Activated T-helper 9 cell treated with anti-CD3 and anti-CD28 coated beads, Interleukin-2, amount 50 U/mL, for 16 hours (primary cell): ENCODE measurements at places on chromosomes 16 and 17.

DNA sequence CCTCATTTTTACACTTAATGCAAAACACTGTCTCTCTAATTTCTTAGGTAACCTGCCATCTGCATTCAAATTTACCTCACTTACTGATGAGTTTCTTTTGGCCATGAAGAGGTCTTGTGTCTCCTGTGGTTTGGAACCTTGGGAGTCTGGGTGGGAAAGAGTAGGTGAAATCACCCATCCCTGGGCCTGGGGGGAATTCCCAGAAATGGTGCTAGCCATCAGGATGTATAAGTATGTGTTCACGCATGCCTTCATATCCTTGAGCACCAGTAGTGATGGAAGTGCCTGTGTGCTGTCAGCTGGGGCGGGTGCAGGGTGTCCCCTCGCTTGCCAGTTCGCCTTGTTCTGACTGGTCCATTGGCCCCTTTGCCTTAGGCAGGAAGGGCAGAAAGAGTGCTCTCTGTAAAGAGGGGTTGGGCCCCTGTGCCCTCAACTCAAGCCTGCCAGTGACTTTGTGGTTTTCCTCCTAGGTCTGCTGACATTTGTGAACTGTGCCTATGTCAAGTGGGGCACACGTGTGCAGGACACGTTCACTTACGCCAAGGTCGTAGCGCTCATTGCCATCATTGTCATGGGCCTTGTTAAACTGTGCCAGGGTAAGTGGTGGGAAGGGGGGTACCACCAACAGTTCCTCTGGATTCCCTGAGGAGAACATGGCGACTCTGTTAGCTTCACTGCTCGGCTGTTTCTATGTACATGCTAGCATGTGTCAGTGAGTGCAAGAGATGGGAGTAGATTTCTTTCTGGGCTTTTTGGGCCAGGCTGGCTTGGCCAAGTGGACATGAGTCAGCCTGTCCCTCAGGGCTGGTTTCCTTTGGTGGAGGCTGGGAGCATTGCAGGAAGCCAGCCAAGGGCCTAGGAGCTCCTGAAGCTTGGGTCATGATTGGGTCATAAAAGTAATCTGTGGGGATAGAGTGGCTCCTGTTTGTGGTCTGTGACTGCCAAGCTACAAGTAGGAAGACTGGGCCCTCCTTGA is 23.2 kb downstream of the SLC7A6OS start:
- DNase-seq: no peak

DNA sequence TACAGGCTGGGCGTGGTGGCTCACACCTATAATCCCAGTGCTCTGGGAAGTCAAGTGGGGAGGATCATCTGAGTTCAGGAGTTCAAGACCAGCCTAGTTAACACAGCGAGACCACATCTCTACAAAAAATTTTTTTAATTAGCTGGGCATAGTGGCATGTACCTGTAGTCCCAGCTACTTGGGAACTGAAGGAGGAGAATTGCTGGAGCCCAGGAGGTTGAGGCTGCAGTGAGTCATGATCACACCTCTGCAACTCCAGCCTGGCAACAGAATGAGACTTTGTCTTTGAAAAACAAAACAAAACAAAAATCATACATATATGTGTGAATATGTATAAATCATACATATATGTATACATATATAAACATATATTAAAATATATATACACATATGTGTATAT is 54.1 kb upstream of the MARCHF10 start:
- no peak for DNase-seq

DNA sequence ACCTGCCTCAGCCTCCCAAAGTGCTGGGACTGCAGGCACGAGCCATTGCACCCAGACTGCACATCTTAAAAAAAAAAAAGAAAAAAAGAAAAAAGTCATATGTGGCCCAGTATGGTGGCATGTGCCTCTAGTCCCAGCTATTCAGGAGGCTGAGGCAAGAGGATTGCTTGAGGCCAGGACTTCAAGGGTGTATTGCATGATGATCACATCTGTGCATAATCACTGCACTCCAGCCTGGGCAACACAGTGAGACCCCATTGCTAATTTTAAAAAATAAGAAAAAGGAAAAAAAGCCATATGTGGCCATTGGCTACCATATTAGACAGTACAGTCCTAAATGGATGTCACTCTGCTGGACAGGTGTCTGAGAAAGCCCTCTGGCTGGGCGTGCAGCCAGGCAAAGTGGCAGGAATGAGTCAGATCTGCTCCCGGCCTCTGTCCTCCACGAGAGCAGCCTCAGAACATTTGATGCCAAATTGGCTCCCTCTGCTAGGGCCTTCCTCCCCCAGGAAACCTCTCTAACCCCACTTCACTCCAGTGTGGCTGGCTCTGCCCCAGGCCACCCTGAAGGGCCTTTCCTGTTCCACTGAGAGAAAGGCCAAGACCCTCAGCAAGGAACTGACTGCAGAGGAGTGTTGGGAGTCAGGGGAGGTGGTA is 14.7 kb downstream of the CA7 start:
- DNase-seq: no peak

DNA sequence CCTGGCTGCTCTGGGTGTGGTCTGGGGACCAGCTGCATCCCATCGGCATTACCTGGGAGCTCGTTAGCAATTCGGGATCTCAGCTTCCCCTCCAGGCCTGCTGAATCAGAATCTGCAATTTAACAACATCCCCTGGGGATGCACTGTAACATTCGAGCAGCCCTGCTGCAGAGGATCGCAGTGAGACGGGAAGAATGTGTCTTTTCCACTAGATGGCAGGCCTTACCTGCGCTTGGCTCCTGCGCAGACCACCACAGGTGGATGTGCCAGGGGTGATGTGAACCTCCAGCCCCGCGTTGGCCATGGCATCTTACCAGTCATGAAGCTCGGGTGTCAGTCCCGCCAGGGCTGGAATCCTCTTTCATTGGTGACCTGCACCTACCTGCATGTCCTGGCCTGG is 209.9 kb downstream of the PRKCB start:
- no peak for DNase-seq

- DNase-seq: no peak
Measured at GRCh38 chr16:57110937-57111336, 18.6 kb downstream of the CPNE2 start.

DNA sequence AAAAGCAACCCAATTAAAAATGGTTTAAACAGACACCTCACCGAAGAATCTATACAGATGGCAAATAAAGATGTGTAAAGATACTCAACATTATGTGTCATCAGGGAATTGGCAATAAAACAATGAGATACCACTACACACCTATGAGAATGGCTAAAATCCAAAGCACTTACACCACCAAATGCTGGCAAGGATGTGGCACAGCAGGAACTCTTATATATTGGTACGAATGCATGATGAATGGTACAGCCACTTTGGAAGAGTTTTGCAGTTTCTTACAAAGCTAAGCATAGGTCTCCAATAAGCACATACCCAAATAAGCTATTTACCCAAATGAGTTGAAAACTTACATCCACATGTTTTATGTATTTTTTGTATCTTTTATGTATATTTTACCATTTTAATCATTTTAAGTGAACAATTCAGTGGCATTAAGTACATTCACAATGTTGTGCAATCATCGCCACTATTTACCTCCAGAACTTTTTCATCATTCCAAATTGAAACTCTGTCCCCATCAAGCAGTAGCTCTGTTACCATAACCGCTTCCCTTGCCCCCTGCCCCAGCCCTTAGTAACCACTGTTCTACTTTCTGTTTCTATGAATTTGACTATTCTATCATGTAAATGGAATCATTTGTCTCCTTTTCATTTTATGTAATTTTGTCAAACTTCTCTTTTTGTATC is 6.7 kb upstream of the ALDH3A2 start:
- DNase-seq: no peak

DNA sequence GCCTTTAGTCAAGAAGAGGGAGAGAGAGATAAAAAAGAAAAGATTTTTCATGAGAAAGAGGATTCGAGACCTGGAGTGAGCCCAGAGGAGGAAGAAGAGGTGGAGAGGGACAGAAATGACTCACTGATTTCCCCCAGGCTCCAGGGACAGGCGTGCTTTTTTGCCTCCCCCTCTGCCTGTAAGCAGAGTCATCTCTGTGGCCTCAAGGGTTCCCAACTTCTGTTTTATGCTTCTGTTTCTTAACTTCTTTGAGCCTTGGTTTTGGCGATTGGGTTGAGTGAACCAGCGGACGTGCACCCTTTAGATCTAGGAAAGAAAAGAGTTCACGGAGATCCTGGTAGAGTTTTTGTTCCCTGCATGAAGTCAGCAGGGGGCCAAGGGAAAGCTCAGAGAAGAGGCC is 147.9 kb upstream of the NOL11 start:
- DNase-seq: no peak

GRCh38 chr17:54956791-54957190 is 11.7 kb downstream of the COX11 start:
- no peak for DNase-seq

- DNase-seq: no peak
Measured at GRCh38 chr17:57084361-57084801, 665 bp upstream of the AKAP1 start.

DNA sequence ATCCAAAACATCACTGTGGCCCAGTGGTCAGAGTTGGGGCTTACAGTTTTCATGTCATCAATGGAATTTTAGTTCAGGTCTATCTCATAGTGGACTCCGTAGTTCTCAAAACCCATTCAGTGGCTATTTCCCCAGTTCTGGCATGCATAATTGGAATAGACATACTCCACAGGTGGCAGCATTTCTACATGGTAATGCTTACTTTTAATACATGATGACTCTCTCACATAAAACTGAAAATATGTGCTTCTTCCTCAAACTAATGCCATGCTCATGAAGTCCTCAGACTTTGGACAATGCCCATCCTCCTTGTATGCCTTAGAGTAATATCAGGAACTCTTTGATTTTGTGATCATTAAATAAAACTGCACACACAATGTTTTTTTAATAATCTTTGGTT is 857.4 kb upstream of the GOT2 start:
- DNase-seq: no peak

DNA sequence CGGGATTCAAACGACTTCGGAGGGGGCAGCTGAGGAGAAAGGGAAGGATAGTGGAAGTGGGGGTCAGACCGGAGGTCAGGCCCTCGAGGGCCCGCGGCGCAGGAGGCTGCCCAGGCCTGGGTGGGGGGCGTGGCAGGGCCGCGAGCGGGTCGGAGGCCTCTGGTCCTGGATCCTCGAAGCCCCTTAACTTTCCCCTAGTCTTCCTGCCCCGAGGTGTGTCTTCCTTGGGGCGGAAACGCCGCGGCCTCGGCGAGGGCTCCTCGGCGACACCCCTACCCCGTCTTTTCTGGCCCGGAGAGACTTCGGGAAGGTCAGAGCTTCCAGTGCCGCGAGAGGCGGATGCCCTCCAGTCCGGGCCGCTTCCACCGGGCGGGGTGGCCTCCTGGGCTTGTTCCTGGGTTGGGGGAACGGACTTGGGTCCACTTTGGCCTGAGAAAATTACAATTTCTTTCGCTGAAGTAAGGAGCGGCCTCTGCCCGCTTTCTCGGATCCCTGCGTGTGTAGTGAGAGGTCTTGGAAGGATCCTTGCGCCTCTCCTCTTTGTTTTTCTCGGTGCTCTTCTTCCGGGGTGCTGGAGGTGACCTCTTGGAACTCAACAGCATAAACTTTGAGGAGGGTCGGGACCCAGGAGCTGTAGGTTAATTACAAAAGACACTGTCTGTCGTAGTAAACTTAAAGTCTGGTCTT is 491 bp downstream of the IST1 start:
- DNase-seq: no peak

DNA sequence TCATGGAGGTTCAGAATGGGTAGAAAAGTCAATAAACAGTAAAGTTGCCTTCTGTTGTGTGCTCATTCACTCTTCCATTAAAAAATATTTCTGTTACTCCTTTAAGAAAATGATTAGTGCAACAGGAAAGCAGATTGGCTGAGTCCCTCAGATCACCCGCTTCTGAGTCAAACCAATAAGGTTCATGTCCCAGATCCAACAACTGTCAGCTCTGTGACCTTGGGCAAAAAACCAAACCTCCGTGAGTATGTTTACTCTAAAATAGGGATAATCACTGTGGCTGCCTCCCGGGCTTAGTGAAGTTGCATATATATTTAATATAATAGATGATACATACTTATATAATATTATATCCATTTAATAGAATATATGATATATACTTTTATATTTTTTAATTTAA is 698.5 kb upstream of the RBFOX1 start:
- DNase-seq: no peak

DNA sequence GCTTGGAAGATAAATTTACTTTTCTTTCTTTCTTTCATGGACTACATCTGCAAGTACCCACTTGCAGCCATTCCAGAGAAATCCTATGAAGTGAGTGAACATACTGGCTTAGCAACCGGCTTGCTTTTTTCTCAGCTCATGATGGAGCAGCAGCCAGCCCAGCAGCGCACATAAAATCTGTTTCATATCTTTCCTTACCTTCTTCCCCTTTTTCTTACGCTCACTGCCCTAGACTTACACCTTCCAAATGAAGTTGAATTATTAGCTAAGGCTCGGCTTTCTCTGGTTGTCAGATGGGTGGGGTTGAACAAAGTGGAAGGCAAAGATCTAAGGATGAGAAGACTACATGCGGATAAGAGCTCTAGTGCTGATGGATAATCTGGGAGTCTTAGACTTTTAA is 13.9 kb upstream of the ABCA8 start:
- no peak for DNase-seq

- no peak for DNase-seq
Measured at GRCh38 chr17:58120195-58120822, 27.9 kb upstream of the OR4D1 start.

DNA sequence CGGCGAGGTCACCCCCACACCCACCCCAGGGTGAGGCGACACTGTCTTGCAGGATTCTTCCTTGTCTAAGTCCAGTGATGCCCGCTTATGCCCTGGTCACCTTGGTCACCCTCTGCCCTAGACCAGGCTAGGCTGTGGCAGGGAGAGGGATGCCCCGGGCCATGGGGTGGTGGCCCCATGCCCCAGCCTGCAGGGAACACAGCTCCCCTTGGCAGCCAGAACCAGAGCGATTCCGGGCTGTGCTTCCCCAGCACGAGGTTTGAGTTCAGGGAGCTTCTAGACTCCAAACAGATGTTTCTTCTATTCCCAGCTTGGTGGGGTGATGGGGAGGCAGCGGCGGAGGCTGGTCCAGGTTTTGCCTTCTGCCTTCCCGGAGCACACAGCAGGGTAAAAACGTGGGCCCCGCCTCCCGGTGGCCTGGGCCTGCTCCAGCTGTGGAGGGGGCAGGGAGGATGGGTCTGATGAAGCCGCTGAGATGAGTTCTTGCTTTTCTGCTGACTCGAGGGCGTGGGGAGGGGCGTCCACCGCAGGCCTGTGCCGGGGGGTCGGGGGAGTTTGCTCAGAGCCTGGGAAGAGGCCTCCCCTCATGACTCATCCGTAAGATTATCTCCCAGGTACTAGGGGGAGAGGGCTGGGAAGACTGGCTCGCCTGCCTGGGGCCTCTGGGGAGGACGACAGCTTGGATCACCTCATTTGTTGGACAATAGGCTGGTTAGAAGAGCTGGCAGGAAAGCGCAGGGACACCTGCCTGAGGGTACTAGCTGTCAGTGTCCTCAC is 15.4 kb downstream of the SMTNL2 start:
- DNase-seq: no peak
